ENCODE measurements at places on chromosomes 2 and 18. TPM values are rescaled to one million over a fixed set of nuclear protein-coding genes. Genes with fewer than 3 reads are reported as not detected.
A peak's percentile ranks its signal among the peaks of the same experiment; 100 is the strongest.

- DNase-seq: no peak
Observed at GRCh38 chr2:96867756-96868554, 1.9 kb downstream of the SEMA4C start.

DNA sequence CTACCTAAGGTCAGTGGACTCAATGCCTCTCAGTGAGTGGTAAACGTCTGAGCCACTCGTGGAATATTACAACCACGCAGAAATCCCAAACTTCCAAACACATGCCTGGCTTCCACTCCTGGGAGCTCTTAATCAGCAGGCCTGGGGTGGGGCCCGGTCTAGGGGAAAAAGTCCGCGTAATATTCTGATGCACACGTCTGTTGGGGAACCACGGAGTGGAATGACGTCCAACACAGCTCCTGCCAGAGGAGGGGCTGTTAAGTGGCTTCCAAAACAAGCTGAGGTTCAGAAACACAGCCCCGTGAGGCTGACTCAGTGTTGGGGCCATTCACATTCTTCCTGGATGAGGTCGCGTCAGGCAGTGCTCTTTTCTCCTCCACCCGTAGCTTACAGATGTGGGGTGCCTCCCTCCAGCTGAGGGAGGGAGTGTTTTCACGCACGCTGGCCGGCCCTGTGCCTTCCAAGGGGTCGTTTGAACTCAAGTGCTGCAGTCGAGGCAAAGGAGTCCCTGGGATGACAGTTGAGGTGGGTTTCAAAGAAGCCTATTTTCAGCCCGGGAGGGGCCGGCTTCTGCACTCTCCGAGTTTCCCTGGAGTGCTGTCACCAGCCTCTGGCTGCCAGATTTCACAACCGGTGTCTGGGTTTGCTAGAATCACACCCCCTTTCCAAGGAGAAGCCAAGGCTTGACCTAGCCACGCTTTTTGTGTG, 73.1 kb downstream of the ACKR3 start:
- no peak for DNase-seq

DNA sequence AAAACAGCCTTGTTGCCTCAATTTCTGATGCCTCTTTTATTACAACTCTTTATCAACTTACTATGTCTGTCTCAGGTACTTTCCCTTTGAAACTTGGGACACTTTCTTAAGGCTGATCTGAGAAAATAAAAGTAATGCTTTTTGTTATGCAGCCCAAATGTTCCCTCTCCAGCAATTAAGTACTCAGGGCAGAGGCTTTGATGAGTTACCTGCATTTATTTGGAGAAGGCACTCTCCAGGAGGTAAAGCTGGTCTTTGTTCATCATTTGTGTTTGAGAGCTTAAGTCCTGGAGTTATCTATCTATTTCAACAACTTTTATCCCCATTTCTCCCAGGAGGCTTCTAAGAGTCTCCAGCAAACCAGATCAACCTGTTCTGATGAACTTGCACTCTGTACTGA, 259.2 kb downstream of the ASXL3 start:
- no peak for DNase-seq

GRCh38 chr2:159998961-159999360, 63.5 kb downstream of the PLA2R1 start:
- DNase-seq: peak; percentile 14

DNA sequence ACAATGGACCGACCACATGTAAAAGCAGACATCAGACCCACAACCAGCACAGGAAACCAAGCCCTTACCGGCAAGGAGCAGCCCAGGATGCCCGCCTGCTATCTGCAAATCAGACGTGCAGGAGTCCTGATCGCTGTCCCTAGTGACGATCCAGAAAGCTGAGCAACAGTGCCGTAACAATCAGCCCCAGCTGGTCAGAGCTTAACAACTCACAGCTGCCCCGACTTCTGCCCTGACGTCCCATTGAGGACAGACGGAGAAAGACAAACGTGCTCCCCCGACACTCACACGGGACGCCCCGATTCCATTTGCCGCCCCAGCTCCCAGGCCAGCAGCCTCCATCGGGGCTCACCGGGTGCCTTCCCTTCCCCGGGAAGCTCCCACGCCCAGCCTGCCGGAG, 39.8 kb upstream of the PXDN start:
- DNase-seq: no peak

Gene PSMD1
- total RNA-seq: 116 TPM

Gene DRC1
- not detected for total RNA-seq

- DNase-seq: no peak
Observed at GRCh38 chr2:42045352-42045751, 2.5 kb upstream of the PKDCC start.

DNA sequence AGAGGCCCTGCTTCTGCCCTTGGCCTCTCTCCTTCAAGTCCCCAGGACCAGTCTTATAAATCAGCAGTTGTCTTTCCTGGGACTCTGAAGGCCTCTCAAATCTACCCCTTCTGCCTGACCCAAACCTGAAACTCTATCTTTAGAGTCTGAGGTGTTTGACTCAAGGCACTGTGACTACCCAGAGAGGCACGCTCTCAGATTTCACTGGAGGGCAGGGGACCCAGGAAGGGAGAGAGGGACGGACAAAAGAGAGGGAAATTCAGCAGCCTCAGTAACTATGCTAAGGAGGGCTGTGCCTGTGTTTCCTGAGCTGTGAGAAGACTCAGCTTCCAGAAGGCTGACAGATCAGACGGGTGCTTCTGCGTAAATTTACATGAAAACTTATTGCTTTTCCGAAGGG, 217.8 kb downstream of the HAUS1 start:
- no peak for DNase-seq

GRCh38 chr2:207772081-207772843, 2.6 kb upstream of the FZD5 start:
- peak; percentile 66 for DNase-seq

- no peak for DNase-seq
Observed at GRCh38 chr2:36168115-36168514, 187.5 kb upstream of the CRIM1 start.

- DNase-seq: no peak
Observed at GRCh38 chr2:102317715-102318114, 6.4 kb downstream of the IL1RL1 start.

- no peak for DNase-seq
Observed at GRCh38 chr2:98926601-98927000, 9.4 kb downstream of the CRACDL start.

Gene NEUROD1
- total RNA-seq: not detected

Gene POTEJ
- not detected for total RNA-seq

Gene SLC9A2
- not detected for total RNA-seq

- peak; percentile 38 for DNase-seq
Observed at GRCh38 chr2:203225423-203226039, 13.3 kb upstream of the CYP20A1 start.

GRCh38 chr2:201223089-201224073, 37.0 kb upstream of the CASP8 start:
- no peak for DNase-seq

- DNase-seq: no peak
Observed at GRCh38 chr18:21331065-21331464, 89.0 kb downstream of the GREB1L start.

Gene CGREF1
- 2.7 TPM for total RNA-seq

Gene SNRNP27
- 70.4 TPM for total RNA-seq

Gene CASP10
- 16.7 TPM for total RNA-seq

- DNase-seq: no peak
Observed at GRCh38 chr2:67613227-67613626, 216.1 kb downstream of the ETAA1 start.

Gene HEATR5B
- 20.3 TPM for total RNA-seq

GRCh38 chr2:29601321-29601720, 320.1 kb downstream of the ALK start:
- no peak for DNase-seq

DNA sequence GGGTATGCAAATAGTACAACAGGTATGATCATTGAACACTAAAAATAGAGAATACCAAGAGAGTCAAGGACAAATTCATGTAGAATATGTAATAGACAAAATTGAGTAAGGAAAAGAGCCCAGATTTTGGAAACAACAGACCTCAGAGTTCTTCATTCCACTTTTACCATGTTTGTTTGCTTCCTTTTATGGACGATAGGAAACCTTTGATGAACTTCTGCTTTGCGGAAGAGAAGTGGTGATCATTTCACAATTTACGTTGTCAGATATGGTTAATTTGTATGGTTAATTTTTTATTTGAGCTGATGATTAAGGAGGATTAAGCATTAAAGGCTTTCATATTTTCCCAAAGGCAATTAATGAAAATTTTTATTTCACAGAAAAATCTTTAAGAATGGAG, 16.3 kb downstream of the MARCHF7 start:
- no peak for DNase-seq

Gene SULT1C2
- not detected for total RNA-seq

DNA sequence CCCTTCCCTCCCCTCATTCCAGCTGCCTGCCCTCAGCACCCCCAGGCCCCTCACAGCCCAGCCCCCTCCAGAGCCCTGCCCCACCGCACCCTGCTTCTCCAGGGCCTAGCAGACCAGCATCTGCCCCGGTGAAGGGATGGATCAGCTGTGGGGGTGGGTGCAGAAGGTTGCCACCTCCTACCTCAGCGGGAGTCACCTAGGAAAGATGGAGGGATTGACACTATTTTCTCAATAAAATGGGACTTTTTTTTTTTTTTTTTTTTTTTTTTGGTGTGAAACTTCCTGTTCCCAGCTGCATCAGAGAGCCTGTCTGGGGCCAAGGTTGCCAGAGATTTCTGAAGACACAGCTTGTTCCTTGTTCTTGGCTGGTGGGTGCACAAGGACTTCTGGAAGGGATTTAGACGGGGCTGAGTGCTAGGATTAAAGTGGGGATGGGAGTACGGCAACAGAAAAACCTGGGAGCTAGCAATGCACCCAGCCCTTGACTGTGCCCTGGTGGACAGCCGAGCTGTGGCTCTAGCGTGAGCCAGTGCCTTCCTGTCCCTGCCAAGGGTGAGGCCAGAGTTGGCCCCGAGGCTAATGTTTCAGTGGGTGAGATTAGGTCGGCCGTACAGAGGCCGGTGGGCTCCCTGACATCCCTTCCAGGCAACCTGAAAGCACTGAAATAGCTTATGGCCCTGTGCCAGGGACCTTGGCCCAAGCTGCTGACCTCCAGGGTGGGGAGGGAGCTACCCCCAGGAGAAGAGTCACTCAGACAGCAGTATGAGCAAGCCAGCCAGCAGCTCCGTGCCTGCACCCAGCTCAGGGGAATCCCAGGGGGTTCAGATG, 4.6 kb downstream of the B3GNT7 start:
- no peak for DNase-seq

Gene L3MBTL4
- 0.29 TPM for total RNA-seq

Gene PPP4R3B
- 62.4 TPM for total RNA-seq

DNA sequence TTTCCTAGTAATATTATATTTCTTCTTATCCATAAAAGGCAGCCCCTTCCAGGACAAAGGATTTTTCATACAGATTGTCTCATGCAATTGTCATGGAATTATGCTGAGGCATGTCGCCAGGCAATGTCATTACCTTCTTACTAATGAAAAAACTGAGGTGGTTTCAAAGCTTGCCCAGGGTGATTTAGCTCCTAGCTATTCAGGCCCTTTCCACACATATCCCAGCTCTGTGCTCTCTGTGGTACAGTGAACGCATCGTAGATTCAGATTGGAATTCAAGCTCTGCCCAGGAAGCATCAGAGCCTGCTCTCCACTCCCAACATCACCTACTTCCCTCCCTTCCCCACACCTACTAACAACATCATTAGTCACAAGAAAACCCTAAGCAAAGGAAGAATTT, 60.1 kb downstream of the ATP8B1 start:
- DNase-seq: no peak

Gene UGT1A4
- total RNA-seq: not detected

DNA sequence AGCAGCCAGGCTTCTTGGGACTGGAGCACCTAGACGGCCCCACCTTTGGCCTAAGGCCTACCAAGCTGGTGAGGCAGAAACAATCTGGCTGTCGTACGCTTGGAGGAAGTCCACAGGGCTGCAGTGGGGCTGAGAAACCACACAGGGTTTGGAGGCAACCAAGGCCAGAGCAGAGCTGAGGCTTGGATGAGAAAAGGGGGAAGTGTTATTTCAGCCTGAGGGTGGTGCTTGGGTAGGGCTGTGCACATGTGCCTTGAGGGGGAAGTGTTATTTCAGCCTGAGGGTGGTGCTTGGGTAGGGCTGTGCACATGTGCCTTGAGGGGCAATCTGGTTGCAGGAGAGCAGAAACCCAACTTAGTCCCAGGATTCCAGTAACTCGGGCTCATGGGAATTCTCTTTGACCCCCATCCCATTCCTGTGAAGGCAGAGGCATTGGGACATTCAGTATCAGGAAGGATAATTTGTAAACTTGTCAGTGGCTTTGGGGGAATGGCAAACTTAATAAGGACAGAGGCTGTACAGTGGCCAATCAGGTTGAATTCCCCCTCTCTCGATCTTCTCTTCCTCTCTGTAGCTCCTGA, 971 bp upstream of the FBXO41 start:
- peak; percentile 30 for DNase-seq

DNA sequence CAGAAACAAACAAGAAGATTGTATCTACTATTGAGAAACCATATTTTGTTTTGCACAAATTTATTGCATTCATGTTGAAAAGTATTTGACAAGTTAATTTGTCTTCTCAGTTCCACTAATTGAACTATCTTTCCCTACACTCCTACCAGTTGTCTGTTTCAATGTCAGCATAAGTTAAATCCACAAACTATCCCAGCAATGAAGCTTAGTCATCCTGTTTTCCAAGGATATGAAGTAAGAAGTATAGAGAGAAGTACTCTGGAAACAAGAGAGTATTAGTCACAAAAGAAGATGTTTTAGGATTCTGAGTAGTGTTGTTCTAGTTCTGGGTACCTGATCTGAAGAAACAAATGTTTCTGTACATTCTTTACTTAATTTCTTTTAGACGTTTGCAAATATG, 261.6 kb upstream of the ZNF804A start:
- DNase-seq: no peak

DNA sequence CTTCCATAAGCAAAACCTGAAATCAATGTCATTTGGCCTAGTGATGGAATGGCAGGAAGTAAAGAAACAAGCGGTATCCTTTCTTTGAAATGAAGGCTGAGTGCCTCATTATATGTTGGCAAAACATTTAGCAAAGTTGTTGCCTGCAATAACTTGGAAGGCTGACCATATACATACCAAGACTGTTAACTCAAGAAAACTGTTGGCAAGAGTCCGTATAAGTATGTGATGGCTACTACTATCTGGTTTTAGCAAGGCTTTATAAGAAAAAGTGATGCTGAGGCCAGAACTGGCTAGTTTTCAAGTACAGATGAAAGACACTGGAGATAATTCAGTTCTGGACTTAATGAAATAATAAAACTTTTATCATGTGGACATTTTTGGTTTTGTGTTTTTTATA, 356.2 kb downstream of the ZNF521 start:
- no peak for DNase-seq

Gene TMEM185B
- 19.4 TPM for total RNA-seq

GRCh38 chr2:95271381-95271971, 2.8 kb upstream of the PROM2 start:
- peak; percentile 2 for DNase-seq

- DNase-seq: no peak
Observed at GRCh38 chr2:39593439-39594393, 72.0 kb upstream of the TMEM178A start.

GRCh38 chr2:121776361-121776760, 20.9 kb downstream of the TSN start:
- no peak for DNase-seq

DNA sequence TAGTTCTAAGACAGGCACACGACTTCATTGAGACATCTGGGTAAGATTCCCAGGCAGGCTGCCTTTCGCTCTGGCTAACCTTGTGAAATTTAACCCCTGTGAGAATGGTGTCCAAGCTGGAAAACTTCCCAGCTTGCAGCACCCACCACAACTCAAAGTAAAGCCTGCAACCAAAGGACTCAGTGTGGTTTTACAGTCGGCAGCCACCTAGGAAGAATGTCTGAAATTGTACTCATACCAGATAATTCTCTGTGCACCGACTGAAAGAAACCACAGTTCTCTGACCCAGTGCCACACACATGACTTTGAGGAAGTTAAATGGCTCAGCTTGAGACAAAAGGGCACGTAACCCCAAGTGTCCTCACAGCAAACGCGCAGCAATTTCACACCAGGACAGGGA, 125.7 kb downstream of the RBMS1 start:
- no peak for DNase-seq
